ENCODE measurements at places on chromosomes 1 and 21.

- DNase-seq, result peak; percentile 43
Measured at GRCh38 chr1:154148807-154149206, 6.1 kb downstream of the NUP210L start.

GRCh38 chr21:14684071-14684470 lies 138.0 kb upstream of the SAMSN1 start:
- no peak for DNase-seq

DNA sequence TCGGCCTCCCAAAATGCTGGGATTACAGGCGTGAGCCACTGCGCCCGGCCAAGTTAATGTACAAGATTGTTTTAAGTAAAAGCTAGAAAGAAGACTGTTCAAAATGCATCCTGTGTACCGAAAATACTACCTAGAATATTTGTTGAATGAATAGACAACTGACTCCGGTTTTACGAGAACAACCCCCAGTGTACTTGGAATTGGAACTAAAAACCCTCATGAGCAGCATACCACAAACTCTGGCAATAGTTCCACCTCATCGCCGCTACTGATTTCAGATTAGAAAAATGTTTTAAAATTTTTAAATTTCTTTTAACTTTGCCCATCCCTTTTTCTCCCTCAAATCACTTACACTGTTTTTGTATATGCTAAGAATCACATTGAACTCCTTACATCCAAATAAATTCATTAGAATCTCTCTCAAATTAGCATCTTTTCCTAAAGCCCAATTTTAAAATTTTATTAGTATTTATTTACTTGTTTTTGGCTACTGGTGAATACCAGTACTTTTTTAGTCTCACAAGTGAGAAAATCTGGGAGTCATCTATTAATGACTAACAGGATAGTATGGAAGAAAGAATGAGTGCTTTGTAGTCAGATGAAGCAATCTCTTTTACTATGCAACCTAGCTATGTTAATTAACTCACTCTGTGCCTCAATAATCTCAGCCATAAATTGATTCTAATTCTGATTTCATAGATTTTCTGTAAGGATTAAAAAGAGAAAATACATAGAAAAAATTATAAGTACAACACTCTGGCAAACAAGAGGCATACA lies 95.1 kb downstream of the GPATCH2 start:
- DNase-seq, result no peak

- DNase-seq, result no peak
Measured at GRCh38 chr1:6088956-6089355, 43.3 kb downstream of the KCNAB2 start.

DNA sequence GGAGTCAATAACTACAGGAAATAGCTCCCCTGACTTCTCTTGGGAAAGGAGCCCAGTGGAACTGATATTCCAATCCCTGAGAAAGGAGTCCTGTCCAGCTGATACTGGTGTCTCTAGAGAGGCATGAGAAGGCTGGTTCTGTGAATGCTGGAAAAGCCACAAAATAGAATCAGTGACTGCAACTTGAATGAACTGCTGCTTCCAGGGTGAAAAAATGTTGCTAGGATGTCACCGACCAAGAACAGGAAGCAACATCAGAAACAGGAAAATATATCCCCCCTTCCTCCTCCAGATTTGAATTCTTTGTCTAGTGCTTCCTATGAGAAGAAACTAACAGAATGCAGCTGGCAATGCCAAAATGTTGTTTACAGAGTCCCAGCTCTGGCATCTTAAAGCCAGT lies 269.3 kb upstream of the LYPLAL1 start:
- DNase-seq, result no peak

- no peak for DNase-seq
Measured at GRCh38 chr1:217134857-217135568, 411.8 kb upstream of the ESRRG start.

DNA sequence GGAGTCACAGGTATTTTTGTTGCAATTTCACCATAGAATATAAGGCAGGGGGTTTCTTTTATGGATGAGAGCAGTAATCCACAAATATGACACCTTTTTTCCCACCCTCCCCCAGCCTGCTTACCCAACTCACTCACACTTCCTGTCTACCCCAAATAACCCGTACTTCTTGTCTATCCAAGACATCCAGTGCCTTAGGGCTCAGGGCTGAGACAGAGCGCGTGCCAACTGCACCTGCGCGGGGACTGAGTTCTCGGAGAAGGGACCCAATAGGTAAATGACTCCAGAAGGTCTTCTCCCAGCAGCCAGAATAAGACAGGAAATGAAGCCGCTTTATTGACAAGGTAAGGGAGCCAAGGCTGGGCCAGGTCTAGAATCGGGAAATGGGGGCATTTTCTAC lies 369.1 kb downstream of the SIPA1L2 start:
- no peak for DNase-seq

DNA sequence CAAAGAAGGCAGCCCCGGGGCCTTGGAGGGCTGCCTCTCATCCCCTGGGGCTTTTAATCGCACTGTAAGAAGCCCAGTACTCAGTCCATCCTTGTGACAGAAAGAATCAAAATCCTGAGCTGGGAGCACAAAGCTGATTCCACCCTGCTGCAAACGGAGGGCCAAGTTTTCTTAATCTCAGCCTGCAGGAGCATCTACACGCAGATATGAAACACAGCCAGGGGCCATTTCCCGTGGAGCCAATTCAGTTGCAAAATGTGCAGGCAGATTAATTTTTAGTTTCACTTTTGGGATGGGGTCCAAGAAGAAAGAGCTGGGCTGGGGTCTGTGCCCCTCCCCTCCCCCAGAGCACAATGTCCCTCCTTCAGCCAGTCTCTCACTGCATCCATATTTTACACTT lies 4.4 kb downstream of the LYPD8 start:
- DNase-seq, result peak; percentile 34

All from hematopoietic multipotent progenitor cell treated with erythropoietin and hydrocortisone succinate and interleukin-3 and kit ligand, for 6 days (in vitro differentiated cells).